ENCODE measurements at places on chromosomes 6 and 20.

GRCh38 chr6:150639823-150640331, 40.2 kb downstream of the PLEKHG1 start:
- DNase-seq: no peak

GRCh38 chr6:122734529-122735395, 44.8 kb upstream of the FABP7 start:
- no peak for DNase-seq

DNA sequence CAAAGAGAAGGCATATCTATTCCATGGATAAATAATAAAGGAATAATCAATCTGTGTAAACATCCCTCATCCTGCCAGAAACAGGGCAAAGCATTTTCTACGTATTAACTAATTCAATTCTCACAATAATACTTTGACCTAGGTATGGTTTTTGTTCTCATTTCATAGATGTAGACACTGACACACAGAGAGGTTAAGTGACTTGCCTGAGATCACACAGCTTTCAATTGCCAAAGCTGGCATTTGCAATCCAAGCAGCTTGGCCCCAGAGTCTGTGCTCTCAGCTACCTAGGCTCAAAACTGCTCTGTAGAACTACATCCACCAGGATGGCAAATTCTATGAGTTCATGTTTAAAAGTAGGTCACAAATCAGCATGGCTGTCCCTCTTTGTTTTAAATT, 124.9 kb downstream of the BMP7 start:
- no peak for DNase-seq

DNA sequence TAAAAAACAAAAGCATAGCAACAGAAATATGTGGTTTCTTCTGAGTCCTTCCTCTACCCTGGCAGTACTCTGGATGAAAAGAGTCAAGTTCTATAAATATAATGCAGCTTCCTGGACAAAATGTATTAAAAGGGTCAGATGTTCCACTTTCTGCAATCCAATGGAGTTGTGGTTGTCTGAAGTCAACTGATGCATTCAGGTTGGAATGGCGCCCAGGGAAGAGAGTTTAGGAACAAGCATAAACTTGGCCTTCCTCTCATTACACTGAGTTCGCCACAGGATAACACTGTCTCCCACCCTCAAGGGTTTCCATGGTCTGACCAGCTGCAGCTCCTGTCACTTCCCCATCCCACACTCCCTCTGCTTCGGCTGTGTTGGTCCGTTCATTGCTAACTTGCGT, 66.4 kb downstream of the PLEKHG1 start:
- DNase-seq: no peak

DNA sequence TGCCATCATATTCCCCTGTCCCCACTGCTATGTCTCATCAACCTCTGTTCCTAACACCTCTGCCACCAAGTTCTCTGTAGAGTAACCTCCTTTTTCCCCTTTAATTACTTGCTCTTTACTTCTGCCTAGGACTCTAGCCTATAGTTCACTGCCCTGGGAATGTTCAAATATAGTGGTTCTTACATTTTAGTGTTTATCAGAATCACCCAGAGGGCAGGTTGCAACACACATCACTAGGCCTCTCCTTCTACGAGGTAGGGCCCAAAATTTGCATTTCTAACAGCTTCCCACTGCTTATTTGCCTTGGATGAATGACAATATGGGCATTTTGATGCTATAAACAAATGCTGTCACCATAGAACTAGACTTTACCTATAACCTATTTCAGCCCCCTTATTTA, 23.1 kb upstream of the C6orf141 start:
- no peak for DNase-seq

DNA sequence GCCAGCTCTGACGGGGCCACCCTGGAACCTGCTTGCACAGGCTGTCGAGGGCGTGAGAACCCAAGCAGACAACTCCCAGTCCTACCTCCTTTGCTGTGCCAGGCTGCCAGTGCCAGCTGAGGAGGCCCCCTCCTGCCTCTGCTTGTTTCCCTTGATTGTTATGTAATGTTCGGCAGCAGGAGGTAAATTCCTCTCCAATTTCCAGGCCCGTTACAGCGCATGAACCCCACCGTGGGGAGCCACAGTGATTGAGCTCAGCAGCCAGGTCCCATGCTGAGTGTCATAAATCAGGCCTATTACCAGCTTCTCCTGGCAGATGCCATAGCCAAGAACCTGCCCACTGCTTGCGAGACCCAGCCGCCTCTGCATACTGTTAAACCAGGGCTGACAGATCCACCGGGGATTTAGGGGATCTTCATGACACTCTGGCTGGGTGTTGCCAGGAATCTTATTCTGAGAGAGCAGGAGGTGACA, 320.5 kb downstream of the DHX35 start:
- no peak for DNase-seq

DNA sequence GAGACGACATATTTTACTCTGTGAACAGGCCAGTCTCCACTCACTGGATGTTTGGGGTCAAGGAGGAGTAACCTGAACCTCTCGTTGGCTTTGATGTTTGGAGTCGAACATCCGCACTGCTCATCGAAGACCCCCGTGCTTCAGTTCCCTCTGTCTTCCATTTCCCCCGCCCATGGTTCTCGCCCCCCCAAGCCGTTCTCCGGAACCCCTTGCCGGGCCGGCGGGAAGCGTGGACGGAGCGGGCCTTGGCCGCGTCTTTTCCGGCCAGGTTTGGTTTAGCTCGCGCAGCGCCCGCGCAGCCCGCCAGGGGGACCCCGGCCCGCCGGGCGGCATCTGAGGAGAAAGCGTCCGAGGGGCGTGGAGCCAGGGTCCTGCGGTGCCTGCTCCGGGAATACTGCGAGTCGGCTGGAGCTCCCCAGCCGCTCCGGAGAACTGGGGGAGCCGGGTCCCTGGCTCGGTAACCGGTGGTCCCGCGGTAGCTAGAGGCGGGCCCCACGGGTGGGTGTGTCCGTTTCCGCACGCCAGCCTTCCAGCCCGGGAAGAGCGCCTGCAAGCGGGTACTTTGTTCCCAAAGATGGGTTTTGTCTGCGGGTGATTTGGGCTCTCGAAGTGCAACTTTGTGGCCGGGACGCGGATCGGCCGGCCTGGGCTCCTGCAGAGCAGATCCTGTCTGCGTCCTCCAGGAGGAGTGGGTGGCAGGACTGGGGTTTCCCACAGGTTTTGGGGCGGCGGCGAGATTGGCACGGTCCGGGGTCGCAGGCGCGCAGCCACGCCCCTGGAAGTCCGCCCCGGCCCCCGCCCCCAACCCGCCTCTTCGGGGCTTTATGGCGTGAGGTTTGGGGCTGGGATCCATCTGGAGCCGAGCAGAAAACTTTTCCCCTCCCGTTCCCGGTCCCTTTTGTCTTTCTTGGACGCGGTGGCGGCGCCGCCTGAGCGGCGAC, at the start of gene TMEM200A:
Gene TMEM200A, plus strand, starts transcription at position 852 of the 941 bp plus-strand sequence. CDS start 74,406 bp downstream, outside the sequence.
- DNase-seq: peak; percentile 20

- DNase-seq: no peak
Measured at GRCh38 chr20:20731000-20731944, 18.8 kb upstream of the RALGAPA2 start.
